Naive thymus-derived CD8-positive, alpha-beta T cell (primary cell): ENCODE measurements at places on chromosomes 4 and X. TPM values are rescaled to one million over a fixed set of nuclear protein-coding genes. Genes with fewer than 3 reads are reported as not detected.

DNA sequence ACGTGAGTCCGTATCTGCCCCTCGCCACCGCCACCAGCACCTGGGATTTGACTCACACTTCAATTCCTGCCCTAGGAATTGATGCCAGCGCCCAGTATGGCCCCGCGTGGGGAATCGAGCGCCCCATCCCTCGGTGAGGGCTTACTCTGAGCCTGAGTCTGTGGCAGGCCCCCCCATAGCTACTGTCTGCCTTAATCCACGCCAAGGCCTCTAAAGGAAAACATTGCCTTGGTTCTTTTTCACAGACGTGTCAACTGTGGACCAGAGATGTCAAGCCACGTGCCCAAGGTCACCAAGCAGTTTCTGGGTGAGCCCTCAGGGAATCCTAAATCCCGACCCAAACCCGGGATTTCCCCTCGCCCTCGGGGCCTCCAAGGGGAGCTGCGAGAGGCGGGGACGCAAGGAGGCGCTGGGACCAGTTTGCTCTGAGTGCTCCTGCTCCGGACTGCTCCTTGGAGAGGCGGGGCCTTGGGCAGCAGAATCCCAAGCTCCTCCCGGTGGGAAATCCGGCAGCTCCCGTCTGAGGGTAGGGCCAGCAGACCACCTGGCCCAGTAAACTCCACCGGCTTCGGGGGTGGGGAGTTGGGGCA is 12.9 kb downstream of the MSX1 start:
- no peaks in the 10 kb centered on the region for H3K36me3 ChIP-seq
- H3K4me3 ChIP-seq: no peak overlapping the region
- no peak for DNase-seq
- peaks cover 10% of the 10 kb centered on the region for H3K4me1 ChIP-seq

DNA sequence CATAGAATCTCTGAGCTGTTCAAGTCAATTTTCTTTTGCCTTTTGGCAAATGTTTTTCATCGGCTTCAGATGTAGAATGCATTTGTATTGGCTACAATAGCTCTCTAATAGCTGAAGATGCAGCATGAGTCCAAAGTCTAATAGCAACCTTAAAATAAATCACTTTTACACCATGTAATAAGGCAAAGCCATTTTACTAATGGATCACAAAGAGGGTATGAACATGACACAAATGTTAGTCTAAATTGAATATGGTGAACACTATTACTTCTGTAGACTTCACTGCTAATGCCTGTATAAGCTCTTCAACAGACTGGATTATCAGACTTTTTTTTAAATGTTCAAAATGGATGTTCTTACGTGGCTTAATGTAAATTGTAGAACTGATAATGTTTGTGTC is 645.3 kb downstream of the TLL1 start:
- no peaks in the 10 kb centered on the region for H3K36me3 ChIP-seq
- no peaks in the 10 kb centered on the region for H3K27me3 ChIP-seq
- H3K27ac ChIP-seq: no peak overlapping the region
- DNase-seq: no peak
- no peak overlapping the region for H3K4me3 ChIP-seq
- H3K4me1 ChIP-seq: no peaks in the 10 kb centered on the region

GRCh38 chr4:32427566-32427965 is 1707.4 kb downstream of the PCDH7 start:
- H3K36me3 ChIP-seq: no peaks in the 10 kb centered on the region
- no peaks in the 10 kb centered on the region for H3K27me3 ChIP-seq
- H3K4me3 ChIP-seq: no peak overlapping the region
- no peaks in the 10 kb centered on the region for H3K4me1 ChIP-seq

DNA sequence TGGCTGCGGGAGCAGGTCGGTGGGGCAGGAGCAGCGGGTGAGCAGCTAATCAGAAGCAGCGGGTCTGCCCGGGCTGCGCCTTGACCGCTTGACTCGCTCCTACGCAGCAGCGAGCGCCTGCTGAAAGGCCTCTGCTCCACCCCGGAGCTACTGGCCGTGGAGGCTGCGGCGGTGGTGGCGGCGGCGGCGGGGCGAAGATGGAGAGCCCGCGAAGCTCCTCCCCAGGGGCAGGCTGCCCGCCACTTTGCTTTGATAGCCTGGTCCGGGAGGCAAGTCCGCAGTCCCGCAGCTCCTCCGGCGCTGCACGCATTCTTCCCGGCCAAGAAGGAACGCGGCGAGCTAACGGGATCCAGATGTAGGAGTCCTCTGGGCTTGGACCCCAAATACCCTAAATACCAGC is 36.7 kb downstream of the PJA1 start:
- peaks cover 12% of the 10 kb centered on the region for H3K27me3 ChIP-seq
- no peaks in the 10 kb centered on the region for H3K36me3 ChIP-seq
- no peak overlapping the region for H3K4me3 ChIP-seq
- H3K27ac ChIP-seq: no peak overlapping the region

- no peaks in the 10 kb centered on the region for H3K27me3 ChIP-seq
- H3K36me3 ChIP-seq: no peaks in the 10 kb centered on the region
- no peak for DNase-seq
- H3K4me3 ChIP-seq: no peak overlapping the region
- H3K4me1 ChIP-seq: no peaks in the 10 kb centered on the region
Observed at GRCh38 chr4:178689926-178690325, 1247.7 kb upstream of the AGA start.

DNA sequence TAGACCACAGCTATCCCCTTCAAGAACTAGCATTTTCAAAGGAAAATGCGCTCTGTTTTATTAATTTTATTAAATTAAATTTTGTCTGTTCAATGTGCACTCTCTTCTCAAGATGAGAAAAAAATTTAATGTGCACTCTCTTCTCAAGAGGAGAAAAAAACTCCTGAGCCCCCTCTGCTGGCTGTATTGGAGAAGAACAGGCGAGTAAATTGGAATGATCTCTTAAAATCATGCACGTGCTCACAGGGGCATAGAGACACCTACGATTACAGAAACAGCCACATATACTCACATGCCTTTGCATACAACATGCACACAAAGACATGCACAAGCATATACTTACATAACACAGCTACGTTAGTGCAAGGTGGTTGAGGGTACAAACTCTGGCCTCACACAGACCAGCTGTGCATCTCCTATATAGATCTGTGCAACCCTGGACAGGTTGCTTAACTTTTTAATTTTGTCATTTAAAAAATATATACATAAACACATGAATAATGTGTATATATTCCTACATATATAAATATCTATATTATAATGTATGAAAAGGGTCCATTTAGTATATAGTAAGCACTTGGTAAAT is 176.2 kb upstream of the CXorf66 start:
- no peaks in the 10 kb centered on the region for H3K4me1 ChIP-seq
- no peaks in the 10 kb centered on the region for H3K36me3 ChIP-seq
- DNase-seq: peak; percentile 24
- H3K4me3 ChIP-seq: no peak overlapping the region
- no peak overlapping the region for H3K27ac ChIP-seq
- H3K27me3 ChIP-seq: no peaks in the 10 kb centered on the region

DNA sequence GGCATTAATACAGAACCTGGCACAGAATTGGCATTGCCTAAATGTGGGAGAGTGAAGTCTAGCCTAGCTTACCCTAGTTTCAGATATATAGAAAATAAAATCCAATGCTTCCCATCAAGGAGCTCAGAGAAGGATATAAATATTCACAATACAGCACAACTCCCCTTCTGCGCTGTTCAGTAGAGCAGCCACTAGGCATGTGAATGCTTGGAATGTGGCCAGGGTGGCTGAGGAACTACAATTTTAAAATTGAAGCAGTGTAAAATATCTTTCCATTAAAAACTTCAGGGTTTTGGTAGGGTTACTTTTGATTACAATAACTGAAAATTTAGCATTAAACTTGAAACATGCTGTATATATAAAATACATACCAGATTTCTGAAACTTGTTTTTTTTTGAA is 19.5 kb downstream of the ZNF518B start:
- no peak overlapping the region for H3K27ac ChIP-seq
- peaks cover 16% of the 10 kb centered on the region for H3K36me3 ChIP-seq
- no peak overlapping the region for H3K4me3 ChIP-seq
- no peak for DNase-seq
- H3K4me1 ChIP-seq: peaks cover 3% of the 10 kb centered on the region
- no peaks in the 10 kb centered on the region for H3K27me3 ChIP-seq

Gene GRPR
- 0.25 TPM for total RNA-seq

GRCh38 chrX:95762716-95763115 is 921.9 kb upstream of the DIAPH2 start:
- no peaks in the 10 kb centered on the region for H3K4me1 ChIP-seq
- H3K27me3 ChIP-seq: no peaks in the 10 kb centered on the region
- no peak overlapping the region for H3K27ac ChIP-seq
- H3K4me3 ChIP-seq: no peak overlapping the region
- no peak for DNase-seq

DNA sequence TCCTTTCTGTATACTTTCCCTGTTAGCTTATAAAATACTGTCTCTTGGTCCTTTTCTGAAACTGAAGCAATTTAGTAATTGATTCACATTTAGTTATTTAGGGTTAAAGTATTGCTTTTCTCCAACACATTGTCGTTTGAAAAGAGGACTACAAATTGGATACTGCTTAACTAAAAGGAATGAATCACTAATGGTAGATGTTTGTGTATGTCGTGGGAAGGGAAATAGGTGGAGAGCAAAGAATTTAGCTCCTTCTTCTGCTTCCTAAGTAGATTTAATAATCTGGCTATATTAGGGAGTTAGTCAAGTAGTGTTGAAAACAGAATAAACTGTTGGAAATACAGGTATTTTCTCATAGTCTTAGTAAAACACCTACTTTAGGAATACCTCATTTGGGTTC is 27.9 kb downstream of the SLAIN2 start:
- DNase-seq: no peak
- H3K27me3 ChIP-seq: no peaks in the 10 kb centered on the region
- H3K4me1 ChIP-seq: peaks cover 55% of the 10 kb centered on the region

DNA sequence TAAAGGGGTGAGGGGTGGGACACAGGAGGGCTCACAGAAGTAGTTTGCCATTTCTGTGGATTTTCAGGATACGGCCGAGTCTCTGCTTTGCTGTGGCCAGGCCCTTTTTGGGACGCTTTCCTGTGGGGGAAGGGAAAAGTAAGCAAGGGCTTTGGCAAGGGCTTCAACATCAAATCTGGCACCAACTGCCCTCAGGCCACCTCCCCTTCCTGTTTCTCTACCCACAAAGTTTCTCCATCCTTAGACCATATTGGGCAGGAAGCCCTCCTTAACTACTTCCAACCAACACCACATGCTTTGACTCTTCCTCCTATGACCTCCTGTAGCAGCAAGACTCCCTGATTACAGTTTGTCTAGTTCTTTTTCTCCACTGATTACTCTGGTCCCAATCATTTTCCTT is 105.1 kb downstream of the PHF8 start:
- H3K4me3 ChIP-seq: no peak overlapping the region
- peaks cover 18% of the 10 kb centered on the region for H3K36me3 ChIP-seq
- DNase-seq: no peak
- peaks cover 23% of the 10 kb centered on the region for H3K4me1 ChIP-seq

DNA sequence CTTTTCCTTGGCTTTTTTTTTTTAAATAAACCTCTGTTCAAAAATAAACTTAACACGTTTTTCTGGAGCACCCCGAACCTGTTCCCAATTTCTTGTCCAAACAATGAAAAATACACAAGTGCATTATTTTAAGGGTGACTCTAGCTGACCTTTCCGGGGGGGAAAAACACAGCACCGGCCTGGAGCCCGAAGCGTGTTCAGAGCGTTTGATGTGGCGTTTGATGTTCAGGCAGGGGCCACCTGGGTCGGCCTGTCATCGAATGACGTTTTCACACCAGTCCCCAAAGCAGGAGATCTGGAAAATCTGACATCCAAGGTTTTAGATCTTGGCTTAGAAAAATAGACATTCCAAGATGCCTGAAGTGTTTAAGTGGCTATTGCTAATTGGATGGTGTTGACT is 282.1 kb downstream of the SHOX start:
- H3K36me3 ChIP-seq: no peaks in the 10 kb centered on the region
- H3K27me3 ChIP-seq: no peaks in the 10 kb centered on the region
- no peaks in the 10 kb centered on the region for H3K4me1 ChIP-seq
- no peak overlapping the region for H3K27ac ChIP-seq

- H3K27ac ChIP-seq: no peak overlapping the region
- H3K27me3 ChIP-seq: peaks cover 12% of the 10 kb centered on the region
- peaks cover 7% of the 10 kb centered on the region for H3K36me3 ChIP-seq
Observed at GRCh38 chr4:112069110-112069509, 76.1 kb upstream of the FAM241A start.

Gene VCX3B
- not detected for total RNA-seq
